Breast epithelium (tissue), 4 donors: ENCODE measurements at places on chromosomes 3 and 15. TPM values are rescaled to one million over a fixed set of nuclear protein-coding genes. Genes with fewer than 3 reads are reported as not detected.
A peak's percentile ranks its signal among the peaks of the same experiment; 100 is the strongest.

The COL6A5 gene
- not detected for total RNA-seq

The RYR3 gene
- total RNA-seq: 2.6 TPM

DNA sequence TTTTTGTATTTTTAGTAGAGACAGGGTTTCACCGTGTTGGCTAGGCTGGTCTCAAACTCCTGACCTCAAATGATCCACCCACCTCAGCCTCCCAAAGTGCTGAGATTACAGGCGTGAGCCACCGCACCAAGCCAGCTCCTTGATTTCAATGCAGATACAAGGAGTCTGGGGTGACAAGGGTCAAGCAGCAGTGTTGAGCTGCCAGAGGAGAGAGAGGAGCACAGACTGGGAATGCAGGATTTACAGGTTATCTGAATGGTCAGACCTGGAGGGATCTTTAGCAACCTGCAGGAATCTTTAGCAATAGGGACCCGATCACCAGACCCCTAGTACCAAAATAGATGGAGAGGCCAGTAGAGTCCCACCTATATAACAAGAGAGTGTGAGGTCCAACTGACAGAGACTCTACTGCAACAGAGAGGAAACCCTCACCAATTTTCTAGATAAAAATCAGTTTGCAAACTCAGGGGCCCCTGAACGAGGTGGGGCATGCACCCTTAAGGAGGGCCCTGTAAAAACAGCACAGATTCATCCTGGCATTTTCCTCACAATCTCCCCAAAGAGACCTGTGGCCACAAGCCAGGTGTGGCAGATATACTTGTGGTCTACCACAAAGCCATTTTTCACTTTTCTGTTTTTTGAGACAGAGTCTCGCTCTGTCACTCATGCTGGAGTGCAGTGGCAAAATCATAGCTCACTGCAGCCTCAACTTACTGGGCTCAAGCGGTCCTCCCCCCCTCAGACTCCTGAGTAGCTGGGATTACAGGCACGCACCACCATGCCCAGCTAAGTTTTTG is 10.7 kb upstream of the SHISA5 start:
- H3K4me1 ChIP-seq: no peaks in the 10 kb centered on the region
- no peak overlapping the region for H3K27ac ChIP-seq
- H3K27me3 ChIP-seq: no peaks in the 10 kb centered on the region
- H3K4me3 ChIP-seq: no peak overlapping the region

DNA sequence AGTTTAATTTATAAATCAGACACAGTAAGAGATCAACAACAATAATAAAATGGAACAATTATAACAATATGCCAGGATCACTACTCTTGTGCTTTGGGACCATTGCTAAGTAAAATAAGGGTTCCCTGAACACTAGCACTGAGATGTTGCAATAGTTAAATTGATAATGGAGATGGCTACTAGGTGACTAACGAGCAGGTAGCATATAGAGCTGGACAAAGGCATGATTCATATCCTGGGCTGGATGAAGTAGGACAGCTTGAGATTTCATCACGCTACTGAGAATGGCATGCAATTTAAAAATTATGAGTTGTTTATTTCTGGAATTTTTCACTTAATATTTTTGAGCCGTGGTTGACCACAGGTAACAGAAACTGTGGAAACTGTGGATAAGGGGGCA is 20.7 kb upstream of the MYZAP start:
- no peak overlapping the region for H3K4me3 ChIP-seq
- H3K27me3 ChIP-seq: no peaks in the 10 kb centered on the region
- no peaks in the 10 kb centered on the region for H3K36me3 ChIP-seq
- no peaks in the 10 kb centered on the region for H3K4me1 ChIP-seq

DNA sequence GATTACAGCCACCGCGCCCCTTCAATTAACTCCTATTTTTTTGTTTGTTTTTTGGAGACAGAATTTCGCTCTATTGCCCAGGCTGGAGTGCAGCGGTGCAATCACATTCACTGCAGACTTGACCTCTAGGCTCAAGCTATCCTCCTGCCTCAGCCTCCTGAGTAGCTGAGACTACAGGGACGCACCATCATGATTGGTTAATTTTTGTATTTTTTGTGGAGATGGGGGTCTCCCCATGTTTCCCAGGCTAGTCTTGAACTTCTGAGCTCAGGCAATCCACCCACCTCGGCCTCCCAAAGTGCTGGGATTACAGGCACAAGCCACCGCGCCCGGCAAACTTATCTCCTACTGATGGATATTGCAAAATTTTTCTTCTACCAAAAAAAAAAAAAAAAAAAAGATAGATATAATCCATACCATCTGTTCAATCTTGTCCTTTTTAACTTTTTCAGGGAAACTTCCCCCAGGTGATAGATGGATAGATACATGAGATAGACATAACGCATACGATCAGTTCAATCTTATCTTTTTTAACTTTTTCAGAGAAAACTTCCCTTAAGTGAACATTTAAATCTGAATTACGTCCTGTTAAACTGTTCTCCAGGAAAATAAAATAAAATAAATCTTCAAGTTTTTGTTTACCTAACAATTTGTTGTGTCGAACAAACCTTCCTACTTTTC is 693 bp upstream of the RPSA start:
- H3K4me1 ChIP-seq: no peaks in the 10 kb centered on the region
- H3K4me3 ChIP-seq: peak overlapping the region; percentile 94
- DNase-seq: no peak
- no peaks in the 10 kb centered on the region for H3K36me3 ChIP-seq
- peak overlapping the region; percentile 85 for H3K27ac ChIP-seq
- H3K27me3 ChIP-seq: no peaks in the 10 kb centered on the region

GRCh38 chr3:18080198-18080689 is 337.8 kb upstream of the TBC1D5 start:
- H3K27ac ChIP-seq: no peak overlapping the region
- no peak overlapping the region for H3K4me3 ChIP-seq
- no peak for DNase-seq
- H3K27me3 ChIP-seq: no peaks in the 10 kb centered on the region
- H3K4me1 ChIP-seq: no peaks in the 10 kb centered on the region
- no peaks in the 10 kb centered on the region for H3K36me3 ChIP-seq

DNA sequence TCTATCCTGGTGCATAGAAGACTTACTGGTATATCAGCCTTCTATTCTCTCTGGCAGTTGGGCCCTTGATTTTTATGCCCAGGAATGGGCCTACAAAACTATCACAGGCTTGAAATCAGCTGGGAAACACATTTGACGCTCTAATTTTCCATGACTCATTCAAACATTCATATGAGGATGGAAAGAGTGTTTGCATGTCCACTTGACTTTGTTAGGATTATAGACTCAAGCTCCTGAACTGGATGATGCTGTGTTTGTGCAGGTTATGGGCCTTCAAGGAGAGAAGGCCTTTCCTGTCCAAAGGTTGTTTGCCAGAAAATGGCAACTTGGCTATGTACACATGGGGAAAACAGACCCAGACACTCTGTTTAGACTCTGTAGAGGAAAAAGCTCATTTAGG is 219.9 kb downstream of the GAP43 start:
- H3K4me1 ChIP-seq: no peaks in the 10 kb centered on the region
- no peak overlapping the region for H3K27ac ChIP-seq
- no peak overlapping the region for H3K4me3 ChIP-seq
- no peaks in the 10 kb centered on the region for H3K36me3 ChIP-seq
- DNase-seq: no peak

- no peak for DNase-seq
- no peaks in the 10 kb centered on the region for H3K4me1 ChIP-seq
- no peak overlapping the region for H3K4me3 ChIP-seq
Observed at GRCh38 chr3:127775398-127776109, 46.8 kb downstream of the MGLL start.

GRCh38 chr3:177905173-177906125 is 630.8 kb upstream of the KCNMB2 start:
- H3K4me3 ChIP-seq: no peak overlapping the region
- H3K4me1 ChIP-seq: peaks cover 3% of the 10 kb centered on the region
- peak overlapping the region; percentile 75 for H3K27ac ChIP-seq
- H3K27me3 ChIP-seq: no peaks in the 10 kb centered on the region
